ENCODE measurements at places on chromosomes 16 and 17.

DNA sequence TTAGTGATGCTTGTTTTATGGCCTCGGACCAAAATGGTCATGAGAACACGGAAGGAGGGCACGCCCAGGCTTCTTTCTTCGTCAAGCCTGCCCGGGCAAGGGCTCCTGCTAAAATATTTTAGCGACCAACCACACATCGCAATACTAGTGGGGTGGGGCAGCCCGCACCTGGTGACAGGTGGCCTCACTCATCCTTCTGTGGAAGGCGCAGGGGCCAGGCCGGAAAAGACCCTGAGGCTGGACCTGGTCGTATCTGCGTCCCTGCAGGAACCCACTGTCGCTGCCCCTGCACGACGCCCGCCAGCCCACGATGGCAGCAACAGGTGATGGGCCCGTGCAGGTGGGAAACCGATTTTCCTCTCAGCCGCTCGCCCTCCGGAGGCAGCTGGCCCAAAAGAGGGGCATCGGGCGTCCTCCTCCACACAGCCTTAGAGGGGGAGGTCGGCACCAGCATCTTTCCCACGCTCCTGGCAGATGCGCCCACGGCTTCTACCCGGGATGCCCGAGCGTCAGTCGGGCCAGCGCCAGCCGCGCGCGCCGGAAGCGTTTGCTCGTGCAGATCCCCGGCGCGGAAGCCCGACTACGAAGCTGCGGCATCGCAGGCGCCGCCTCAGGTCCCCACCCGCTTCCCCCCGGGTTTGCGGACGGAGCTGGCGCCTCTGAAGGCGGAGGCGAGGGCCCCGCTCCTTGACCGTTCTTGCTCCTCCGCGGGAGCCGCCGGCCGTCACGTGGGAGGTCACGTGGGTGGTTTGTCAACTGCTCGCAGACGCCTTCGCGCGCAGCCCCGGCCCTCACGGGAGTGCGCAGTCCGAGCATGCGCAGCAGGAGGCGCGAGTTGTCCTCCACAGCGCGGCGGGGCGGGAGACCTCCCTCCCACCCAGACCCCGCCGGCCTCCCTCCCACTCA is 22.8 kb upstream of the FOXK2 start:
- DNase-seq, result peak; percentile 84

DNA sequence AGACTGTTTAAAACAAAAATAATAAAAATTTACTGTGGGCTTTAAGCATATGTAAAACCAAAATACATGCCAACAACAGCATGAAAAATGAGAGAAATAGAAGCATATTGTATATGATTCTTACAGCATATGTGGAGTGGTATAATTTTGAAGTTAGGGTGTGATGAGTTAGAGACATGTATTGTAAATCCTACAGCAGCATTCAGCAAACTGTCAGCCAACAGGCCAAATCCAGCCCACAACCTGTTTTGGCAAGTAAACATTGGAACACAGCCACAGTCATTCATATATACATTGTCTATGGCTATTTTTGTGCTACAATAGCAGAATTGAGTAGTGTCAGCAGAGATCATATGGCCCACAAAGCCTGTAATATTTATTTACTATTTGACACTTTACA is 42.3 kb downstream of the ZNF18 start:
- DNase-seq, result no peak

GRCh38 chr17:39118674-39119419 is 32.6 kb downstream of the PLXDC1 start:
- DNase-seq, result no peak

GRCh38 chr16:67672306-67672705 is 5.7 kb downstream of the C16orf86 start:
- no peak for DNase-seq

DNA sequence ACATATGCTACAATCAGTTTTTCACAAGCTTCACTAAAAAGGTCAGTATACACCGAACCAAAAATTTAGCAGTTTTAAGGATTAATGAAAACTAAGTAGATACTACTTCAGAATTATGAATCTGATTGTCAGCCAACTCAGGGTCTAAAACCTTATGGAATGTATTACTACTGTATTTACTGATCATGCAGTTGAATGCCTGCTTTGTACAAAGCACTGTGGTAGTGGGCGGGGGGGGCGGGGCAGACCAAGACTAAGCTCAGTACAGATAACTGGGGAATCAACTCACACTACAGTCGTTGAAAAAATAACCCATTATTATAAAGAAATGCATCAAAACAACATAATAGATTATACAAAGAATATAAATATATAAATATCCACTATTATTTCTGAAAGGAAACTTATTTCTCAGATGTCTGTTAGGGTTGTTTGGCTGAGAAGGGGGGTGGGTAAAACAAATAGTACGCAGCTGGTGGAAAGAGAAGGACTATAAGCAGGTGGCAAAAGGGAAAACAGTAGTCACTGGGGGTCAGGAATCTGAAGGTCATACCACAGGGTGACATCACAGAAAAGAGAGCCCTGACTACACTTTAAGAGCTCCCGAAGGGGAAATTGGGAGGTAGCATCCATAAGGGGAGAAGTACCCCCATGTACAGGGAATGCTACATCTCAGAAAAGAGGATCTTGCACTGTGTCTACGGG is 109.4 kb upstream of the AXIN2 start:
- DNase-seq, result no peak

DNA sequence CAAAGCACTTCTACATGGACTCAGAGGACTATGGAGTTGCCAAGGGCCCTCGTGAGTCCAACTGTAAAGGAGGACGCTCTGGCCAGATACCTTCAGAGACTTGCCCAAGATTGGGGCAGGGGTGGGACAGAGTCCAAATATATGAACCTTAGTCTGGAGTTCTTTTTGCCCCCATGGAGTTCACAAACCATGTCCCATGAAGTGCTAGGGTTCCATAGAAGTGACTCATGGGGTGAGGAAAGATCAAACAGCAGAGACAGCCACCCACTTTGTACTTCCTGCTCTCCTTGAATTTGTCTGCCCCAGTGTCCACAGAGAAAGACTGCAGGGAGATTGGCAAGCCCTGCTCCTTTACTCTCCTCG is 29.0 kb downstream of the SRL start:
- DNase-seq, result no peak

- DNase-seq, result no peak
These were observed 24.7 kb downstream of the WIPF2 start for GRCh38 chr17:40243761-40244160.

- no peak for DNase-seq
These were observed 64.8 kb downstream of the CACNG1 start for GRCh38 chr17:67109111-67109510.

GRCh38 chr17:74748529-74749278 is at the start of gene NHERF1:
TSS of gene NHERF1 (plus strand) at chr17:74748628. CDS start at chr17:74748847, 219 bp downstream.
- DNase-seq, result peak; percentile 86

GRCh38 chr17:39655105-39655504 is 10.0 kb upstream of the TCAP start:
- DNase-seq, result no peak
